ENCODE measurements at places on chromosomes 12 and 14. TPM values are rescaled to one million over a fixed set of nuclear protein-coding genes. Genes with fewer than 3 reads are reported as not detected.

DNA sequence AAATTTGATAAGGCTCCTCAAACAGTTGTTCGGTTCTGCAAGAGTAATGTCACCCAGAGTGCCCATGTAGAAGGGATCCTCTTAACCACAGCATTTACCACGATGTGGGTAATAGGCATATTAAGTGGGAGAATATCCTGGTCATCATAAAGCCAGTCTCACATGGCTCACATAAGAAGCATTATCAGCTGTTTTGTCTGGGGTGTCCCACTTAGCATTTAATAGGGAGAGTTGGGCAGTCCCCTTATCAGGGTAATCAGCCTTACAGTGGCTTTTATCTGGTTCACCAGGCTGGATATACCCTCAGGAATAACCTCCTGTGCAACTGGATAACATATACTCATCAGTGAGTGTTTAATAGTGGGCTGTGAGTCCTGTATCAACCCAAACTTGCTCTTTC, 12.9 kb upstream of the TMEM263 start:
- DNase-seq = no peak

- no peak for DNase-seq
Measured at GRCh38 chr12:129063600-129063999, 210.3 kb downstream of the GLT1D1 start.

DNA sequence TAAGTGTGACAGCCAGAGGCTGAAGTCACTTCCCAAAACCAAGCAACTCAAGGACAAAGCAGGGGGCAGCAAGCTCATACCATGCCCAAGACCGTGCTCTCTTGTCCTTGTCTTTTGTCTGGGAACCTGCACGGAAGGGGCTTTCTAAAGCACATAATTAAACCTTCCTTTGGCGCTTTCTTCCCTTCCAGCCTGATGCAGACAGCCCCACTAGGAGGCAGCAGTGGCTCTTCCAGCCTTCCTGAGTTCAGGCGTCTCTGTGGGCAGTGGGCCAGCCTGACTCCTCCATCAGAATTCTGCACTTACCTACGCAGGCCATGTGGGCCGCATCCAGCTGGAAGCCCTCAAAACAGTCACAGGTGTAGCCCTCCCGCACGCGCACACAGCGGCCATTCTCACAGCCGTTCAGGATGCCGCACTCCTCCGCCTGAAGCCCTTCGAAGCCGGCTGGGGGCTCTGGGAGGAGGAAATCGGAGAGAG, 7.6 kb downstream of the ISCA2 start:
- DNase-seq = no peak

- DNase-seq = no peak
Measured at GRCh38 chr14:74202113-74202512, 37.1 kb upstream of the VSX2 start.

DNA sequence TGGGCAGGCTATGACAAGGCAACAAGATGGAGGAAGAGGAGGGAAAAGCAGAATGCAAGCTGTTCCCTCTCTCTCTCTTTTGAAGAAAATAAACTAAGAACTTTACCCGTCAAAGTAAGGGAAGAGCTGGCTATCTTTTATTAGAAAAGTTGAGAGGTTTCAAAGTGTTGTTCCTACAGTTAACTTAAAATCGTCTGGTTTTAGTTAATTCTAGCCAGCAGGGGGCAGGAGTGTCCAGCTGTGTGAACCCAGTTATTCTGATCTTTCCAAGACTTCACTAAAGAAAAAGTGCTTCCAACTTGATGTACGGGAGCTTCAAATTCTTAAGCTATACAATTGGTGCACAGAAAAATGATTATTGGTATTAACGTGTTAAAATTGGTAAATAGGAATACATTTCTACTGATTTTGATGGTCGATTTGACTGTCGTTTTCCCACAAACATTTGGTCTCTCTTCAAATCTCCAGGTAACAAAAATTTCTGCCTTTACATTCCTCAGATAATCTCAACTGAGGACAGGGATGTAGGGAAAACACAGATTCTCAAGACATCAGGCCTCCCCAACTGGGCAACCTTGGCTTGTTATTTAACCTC, 28.4 kb upstream of the MON2 start:
- no peak for DNase-seq

GRCh38 chr12:114294303-114294685, 111.7 kb downstream of the TBX5 start:
- no peak for DNase-seq

DNA sequence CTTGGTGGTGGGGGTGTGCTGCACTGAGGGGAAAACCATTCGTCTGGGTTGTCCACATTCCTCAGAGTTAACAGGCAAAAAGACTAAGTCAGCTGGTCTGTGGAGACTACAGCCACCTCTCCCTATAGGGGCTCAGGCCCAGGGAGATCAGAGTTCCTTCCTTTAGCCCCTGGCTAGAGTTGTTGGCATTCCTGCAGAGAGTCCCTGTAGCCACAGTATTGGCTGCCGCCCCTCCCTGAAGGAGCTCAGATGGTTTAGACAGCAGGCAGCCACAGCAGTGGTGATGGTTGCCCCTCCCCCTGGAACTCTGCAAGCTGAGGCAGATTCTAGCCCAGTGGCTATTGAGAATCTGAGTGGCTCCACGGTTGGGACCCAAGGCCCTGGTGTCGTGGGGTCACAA, 1072.5 kb upstream of the ATXN7L3B start:
- DNase-seq = no peak

DNA sequence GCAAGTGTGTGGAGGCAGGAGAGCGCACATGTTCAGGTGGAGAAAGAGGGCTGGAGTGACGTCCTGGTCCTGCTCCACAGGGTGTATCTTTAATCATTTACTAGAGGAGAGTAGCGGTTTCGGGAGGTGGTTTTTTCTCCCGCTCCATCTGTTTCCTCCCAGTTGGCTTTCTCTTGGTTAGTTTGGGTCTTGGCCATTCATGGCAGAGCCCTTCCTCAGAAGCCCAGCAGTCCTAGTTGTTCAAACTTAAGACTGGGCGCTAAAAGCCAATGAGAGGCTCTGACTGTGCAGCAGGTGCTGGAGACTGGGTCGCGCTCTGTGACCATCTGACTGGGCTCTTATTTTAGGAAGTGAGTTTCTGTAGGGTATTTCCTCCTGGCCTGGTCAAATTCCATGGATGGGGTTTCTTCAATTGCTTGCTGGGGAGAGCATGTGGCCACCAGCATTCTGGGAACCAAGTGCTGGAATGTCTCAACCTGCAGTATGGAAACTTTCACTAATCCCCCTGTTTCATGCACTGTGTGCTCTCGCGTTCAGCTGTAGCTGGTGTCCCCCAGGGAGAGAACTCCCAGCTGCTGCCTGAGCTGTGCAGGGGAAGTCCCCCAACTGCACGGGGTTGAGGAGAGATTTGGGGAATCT, 27.4 kb upstream of the TSPAN9 start:
- DNase-seq = no peak

GRCh38 chr14:100132903-100133510, 26.4 kb downstream of the DEGS2 start:
- DNase-seq = no peak

DNA sequence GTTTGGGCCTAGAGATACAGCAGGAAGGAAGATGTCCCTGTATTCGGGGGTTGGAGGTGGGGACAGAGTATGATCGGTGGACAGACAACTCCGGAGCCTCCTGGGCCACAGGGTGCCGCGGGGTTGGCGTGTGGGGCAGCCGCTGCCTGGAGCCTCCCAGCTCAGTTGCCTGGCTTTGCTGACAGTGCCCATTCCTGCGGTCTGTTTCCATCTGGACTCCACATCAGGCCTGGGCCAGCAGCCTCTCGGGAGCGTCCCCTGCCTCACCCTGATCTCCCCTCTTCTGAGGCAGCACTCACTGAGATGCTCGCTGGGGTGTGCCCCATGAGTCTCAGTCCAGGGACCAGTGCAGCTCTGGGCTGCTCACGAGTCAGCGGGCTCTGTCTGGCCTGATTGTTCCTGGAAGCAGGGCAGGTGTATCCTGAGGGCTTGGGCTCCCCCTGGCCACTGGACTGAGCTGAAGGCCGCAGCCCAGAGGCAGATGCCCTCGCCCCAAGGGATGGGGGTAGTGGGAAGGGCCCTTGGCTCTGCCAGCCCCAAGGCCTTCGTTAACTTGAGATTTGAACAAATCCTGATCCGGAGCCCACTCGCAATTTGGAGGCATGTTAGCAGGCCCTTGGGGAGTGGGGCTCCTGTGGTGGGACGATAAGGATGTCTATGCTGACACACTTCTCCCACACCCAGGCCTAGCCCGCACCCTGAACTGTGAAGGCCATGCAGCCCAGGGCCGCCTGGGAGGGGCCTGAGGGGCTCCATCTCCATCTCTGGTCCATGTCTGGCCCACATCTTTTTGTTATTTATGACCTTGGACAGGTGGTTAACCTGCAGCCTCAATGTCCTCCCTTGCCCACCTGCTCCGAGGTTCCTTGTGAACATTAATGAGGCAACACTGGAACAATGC, 7.5 kb downstream of the HIP1R start:
- DNase-seq = no peak

DNA sequence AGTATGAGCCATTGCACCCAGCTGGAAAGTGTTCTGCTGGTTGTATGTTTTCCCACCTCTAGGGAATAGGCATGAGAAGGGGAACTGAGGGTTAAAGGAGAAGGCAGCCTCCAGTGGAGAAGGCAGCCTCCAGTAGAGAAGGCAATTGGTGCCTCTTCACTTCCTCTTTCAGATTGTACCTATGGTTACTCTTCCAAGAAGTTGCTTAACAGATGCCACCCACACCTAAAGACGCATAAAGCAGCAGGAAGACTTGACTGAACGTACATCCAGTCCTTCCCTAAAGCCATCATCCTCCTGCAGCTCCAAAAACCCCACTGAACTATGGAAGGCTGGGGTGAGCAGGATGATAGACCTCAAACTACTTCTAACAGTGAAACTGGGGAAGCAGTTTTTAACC, 13.1 kb downstream of the DPF3 start:
- no peak for DNase-seq

DNA sequence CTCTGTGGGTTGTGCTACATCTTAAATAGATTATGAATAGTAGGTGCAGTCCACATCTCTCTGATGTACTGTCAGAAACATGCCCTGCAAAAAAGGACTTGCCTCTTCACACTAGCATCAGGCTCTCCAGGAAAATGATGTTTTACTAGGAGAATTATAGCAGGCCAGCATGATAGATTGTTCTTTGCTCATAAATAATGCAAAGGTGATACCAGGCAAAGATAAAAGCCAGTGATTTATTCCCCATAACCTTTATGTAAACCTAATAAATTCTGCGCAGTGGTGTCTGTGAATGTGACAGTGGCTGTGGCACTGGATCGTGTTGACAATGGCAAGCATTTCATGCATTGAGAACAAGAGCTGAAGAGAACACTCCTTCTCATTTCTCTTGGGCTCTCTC, 646.5 kb upstream of the SEL1L start:
- no peak for DNase-seq

DNA sequence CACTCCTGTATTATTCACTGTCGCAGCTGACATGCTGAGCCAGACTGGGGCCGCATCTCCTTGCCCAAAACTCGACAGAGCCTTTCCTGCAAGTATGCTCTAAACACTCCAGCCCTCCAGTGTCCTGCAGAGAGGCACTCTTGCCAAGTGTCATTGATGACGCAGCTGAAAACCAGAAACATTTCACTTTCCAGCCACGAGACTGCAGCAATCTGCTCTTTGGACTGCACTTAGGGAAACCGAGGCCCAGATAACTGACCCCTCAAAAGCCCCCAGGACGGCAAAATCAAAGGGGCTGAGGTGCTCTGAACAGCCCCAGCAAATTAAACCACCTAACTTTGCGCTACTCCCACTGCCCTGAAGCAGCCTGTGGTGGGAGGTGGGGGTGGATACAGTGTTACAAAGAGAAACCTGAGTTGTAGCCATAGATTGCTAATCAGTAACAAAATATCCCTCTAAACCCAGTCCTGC, 2.6 kb downstream of the CCDC85C start:
- DNase-seq = no peak

XRCC3 gene
- total RNA-seq = 15.1 TPM

ASPG gene
- total RNA-seq = not detected

ANO2 gene
- total RNA-seq = 4.5 TPM

GLT8D2 gene
- total RNA-seq = 3.1 TPM

OAS1 gene
- total RNA-seq = 60.2 TPM

PTPRQ gene
- 0.13 TPM for total RNA-seq

FAM222A gene
- 8.1 TPM for total RNA-seq

All from Peyer's patch (tissue), 4 donors.